Stimulated activated CD8-positive, alpha-beta memory T cell treated with anti-CD3 and anti-CD28 coated beads, Interleukin-7, amount 100 ng/mL, for 24 hours (primary cell): ENCODE measurements at places on chromosomes 4 and X.

DNA sequence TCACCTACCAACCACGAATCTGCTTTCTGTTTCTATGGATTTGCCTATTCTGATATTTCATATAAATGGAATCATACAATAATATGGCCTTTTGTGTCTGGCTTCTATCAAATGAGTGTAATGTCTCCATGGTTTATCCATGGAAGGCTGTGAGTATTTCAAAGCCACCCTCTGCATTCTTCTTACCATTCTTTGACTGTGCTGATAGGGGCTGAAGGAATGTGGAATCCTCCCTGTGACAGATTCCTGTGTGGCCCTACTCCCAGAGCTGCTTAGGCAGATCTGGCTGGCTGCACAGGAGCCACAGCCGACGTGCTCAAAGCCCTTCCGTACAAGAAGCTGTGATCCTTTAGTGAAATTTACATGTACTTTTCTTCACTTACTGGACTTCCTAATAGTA, 163.2 kb downstream of the HS6ST2 start:
- DNase-seq, result no peak

- DNase-seq, result no peak
Measured at GRCh38 chr4:65302145-65302544, 368.1 kb downstream of the EPHA5 start.

DNA sequence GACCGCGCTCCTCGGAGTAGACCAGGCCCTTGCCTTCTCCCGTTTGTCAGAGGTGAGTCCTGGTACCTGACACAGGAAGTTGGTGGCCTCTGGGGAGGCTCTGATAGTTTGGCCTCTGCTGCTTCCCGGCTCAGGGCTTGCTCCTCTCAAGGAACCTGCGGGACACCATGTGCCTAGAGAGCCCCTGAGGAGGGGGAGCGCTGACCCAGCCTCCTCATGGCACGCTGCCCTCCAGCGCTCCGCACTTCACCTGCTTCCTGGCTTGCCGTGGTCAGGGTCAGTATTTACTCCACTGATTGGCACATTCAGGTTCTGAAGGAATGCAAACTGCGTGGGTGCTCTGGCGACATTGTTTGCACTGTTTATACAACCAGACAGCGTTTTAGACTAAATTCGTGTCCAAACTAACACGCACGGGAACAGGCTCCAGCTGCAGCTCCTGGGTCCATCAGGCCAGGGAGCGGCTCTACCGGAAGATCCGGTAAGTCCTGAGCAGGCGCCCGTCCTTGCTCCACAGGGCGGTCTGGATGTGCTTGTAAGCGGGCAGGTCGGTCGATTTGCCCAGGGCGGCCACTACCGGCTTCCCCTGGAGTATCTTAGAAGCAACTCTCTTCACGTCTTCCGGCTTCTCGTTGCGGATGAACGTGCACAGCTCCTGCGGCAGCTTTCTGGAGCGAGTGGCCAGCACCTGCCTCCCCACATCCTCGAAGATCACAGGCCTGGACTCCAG, 121.6 kb upstream of the GRID2 start:
- DNase-seq, result no peak

GRCh38 chr4:156790866-156791265, 180.7 kb downstream of the PDGFC start:
- no peak for DNase-seq

GRCh38 chr4:147840838-147841738, 109.2 kb downstream of the ARHGAP10 start:
- DNase-seq, result no peak

DNA sequence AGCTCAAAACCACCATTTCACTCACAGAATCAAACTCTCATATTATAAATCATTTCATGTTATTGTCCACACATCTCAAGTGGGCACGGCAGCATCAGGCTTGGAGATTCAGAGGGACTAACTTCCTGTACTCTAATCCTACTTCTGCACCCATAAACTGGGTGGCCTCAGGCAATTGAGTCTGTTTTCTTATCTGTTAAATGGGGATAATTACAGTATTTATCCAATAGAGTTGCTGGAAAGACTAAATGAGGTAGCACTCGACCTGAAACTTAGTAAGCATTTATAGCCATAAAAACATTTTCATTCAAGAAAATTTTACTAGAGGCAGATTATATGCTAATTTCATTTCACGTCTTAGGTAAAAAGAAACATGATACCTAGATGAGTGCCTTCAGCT, 13.0 kb downstream of the TBC1D1 start:
- DNase-seq, result no peak

DNA sequence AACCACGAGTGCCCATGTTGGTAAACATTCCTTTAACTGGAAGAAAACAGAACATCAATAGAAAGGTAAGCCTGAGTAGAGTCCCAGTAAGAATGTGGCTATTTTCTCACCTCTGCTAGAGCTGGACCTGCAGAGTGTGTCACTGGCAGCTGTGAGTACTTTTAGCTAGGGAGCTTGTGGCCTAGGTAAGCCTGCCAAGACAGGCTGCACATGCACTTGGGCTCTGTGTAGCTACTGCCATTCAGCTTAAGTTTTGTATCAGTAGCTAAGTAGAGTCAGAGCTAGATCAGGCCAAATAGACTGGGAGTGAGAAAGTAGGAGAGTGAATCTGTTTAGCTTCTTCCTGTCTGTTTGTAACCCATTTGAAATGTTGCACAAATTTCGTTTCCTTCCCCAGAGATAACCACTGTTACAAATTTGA, 35.3 kb downstream of the RBPJ start:
- no peak for DNase-seq

GRCh38 chrX:136780763-136781162, at the start of gene ARHGEF6:
ARHGEF6 (minus strand) TSS chrX:136780932; CDS start chrX:136780882, 50 bp downstream.
- DNase-seq, result no peak

DNA sequence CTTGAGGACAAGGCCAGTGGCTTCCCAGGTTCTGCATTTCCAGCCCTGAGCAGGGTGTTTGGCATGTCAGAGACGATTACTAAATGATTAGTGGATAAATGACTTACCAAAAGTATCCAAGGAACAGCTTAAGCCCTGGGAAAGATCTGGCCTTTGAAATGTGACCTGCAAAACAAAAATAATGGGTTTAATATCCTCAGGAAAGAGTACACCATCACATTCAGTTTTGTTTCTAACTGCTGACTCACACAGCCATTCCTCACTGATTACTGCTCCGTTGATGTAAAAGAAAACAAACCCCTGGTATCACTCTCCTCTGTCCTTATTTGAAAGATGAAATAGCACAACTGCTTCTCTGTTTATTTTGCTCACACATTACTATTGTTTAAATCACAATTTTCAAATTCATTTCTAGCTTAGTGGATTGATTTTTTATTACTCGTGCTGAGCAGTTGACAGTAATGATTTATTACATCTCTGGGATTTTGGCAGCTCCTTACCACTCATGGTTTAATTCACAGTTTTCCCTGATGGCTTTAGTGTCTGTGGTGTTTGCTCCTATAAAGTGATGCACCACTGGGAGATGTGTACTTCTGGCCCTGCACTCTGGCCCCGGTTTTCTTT, 117.0 kb downstream of the CBLL2 start:
- DNase-seq, result no peak

DNA sequence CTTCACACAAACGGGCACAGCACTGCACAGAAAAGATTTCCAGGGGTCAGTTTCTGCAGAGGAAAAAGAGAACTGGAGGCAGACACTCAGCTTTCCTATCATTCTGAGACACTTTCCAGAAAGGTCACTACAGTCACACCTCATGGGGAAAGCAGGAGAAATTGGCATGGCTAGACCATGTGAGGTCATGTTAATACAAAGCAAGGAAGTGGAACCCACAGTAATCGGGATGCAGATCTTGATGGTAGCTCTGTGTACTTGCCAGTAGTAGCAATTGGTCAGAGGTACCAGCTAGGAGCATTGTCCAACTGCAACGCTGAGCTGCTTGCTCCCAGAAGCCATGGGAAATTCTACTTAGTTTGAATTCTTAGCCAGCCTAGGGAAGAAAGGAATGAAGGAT, 255.3 kb upstream of the PCDH10 start:
- no peak for DNase-seq

DNA sequence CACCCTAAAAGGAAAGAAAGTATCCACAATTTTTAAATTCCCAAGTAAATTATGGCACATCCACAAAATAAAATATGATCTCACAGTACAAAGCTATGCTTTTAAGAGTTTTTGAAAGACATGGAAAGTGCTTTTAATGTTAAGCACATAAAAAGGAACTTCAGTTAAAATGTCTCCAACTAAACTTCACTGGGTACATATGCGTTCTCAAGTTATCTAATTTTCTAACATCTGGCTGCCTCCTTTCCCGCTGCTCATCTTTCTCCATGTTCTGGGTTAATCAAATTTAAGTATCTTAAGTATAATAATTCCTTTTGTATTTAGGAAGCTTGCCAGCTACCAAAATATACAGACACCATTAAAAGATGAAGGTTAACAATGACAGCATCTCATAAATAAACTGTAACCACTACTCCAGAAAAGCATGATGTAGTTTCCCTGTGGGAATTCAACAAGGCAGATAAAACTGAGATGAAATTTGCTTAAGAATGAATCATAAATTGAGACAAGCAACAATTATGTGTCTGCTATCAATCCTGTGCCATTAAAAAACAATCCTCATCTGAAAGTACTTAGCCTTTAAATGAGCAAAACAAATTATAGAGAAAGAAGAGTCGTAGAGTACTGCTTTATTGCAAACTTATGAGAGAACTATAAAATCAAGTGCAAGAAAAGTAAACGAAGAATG, 25.1 kb downstream of the PRSS12 start:
- no peak for DNase-seq

DNA sequence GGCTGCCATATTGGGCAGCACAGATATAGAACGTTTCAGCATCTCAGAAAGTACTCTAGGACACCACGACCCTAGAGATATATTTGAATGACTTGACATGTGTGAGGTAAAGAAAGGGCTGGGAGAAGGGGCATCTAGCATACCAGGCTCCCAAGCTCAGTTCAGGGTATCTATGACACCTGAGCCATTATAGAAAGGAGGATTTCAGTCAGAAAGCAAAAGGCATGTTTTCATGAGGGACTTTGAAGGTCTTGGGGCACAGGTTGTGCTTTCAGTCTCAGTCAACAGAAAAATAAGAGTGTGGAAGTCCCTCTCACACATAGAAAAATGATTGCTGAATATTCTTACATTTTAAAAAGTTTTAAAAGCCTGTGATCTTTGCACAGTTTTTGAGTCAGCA, 51.6 kb downstream of the NIPAL1 start:
- no peak for DNase-seq

- DNase-seq, result no peak
Measured at GRCh38 chr4:93645120-93645519, 183.4 kb upstream of the ATOH1 start.

- DNase-seq, result no peak
Measured at GRCh38 chr4:25310066-25310802, 2.3 kb upstream of the ZCCHC4 start.

GRCh38 chr4:119958983-119959382, 107.7 kb downstream of the MAD2L1 start:
- DNase-seq, result no peak

DNA sequence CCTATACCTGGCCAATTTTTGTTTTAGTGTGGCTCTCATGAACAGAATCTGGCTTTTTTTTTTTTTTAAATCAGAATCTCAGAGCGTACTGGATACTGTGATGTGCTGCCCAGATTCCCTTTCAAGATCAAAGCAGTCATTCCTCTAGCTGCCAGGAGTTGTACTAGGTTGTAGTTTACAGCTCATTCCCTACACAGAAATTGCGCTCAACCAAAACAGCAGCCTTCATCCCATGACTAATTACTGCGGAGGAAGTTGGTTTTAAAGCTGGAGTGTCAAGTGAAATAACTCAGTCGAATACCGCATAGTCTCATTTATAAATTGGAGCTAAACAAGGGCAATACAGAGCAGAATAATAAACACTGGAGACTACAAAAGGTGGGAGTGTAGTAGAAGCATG, 12.2 kb upstream of the TMPRSS11B start:
- DNase-seq, result no peak

DNA sequence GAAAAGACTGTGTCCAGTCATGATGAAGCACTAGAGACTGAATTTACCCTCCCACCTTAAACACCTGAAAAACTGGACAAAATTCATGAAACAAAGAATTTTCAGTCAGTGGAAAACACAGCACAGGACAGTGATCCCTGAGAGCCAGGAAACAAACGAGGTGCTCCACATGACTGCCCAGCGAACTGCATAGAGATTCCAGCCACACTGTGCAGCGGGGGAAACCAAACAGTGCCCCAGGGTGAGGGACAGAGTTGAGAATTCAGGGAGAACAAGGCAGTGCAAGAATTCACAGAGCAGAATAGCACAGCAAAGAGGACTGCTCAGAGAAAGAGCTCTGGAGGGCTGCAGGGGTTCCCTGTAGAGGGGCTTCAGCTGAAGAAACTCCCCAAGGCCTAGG, 55.5 kb upstream of the SEC24B start:
- no peak for DNase-seq
